Right renal pelvis (tissue), 4 donors: ENCODE measurements at places on chromosomes 12 and 14. TPM values are rescaled to one million over a fixed set of nuclear protein-coding genes. Genes with fewer than 3 reads are reported as not detected.
A peak's percentile ranks its signal among the peaks of the same experiment; 100 is the strongest.

GRCh38 chr12:68591734-68592418, 18.8 kb upstream of the RAP1B start:
- no peak for DNase-seq

Gene BIN2
- 1.7 TPM for polyA plus RNA-seq

GRCh38 chr12:44774815-44775411, 101.2 kb downstream of the NELL2 start:
- no peak for DNase-seq

DNA sequence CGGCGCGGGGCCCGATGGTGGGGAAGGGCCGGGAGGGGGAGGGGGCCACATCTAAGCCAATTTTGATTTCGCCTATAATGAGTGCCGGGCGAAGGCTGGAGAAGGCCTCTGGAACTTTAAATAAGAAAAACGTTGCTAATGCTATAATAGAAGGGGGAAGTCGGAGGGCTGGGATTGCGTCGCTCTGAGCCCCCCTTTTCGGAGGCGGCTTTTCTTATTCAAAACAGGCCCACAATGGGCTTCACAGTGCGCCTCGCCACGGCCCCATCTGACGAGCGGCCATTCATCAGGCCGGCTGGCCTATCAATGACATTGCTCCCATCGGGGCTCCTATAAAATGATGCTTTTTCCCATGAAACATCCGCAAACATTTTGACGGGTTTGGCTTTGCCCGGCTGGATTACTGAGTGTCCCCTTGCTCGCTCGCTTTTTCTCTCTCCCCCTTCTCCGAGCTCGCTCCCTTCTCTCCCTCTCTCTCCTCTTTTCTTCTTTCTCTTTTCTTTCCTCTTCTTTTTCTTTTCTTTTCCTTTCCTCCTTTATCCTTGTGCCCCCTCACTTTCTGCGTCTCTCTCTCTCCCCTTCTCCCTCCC, at the start of gene RFX4:
Gene RFX4 (plus strand): TSS at position 364 of the 590 bp plus-strand sequence. CDS start 317 bp downstream, outside the sequence.
- DNase-seq, result no peak

DNA sequence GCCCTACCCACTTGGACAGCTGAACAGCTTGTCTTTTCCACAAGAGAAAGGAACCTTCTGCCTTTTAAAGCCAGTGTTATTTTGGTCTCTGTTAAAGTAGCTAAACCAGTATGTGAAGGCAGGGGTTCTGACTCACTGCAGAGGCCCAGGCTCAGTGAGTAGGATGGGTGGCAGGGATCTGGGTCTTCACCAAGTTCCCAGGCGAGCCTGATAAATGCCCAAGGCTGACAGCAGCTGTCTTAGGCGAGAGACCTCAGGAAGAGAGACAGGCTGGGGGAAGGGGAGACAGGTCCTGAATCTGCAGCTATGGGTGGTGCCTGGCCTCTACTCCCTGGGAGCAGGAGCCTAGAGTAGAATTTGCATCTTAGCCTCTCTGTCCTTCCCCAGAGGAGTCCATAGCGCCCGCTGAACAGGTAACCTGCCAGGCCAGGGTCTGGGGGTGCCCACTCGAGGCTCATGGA, 18.1 kb upstream of the KIF26A start:
- DNase-seq, result no peak

DNA sequence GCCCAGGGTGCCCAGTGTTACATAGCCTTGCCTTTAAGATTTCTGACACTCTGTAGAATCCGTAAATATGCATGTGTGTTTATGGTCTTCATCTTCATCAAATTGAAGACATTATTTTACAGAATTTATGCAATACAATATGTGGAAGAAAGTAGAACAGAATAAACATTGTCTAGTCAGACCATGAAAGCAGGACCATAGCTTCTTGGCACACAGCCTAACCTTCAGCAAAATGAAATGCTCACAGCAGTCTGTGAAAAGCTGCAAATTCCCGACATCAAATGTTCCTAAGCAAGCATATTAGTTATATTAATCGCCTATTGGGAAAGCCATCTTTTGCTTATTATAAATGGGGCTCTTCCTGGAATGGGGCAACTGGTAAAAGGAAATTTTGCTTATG, 111.3 kb upstream of the GARIN2 start:
- no peak for DNase-seq

Gene B4GALNT3
- polyA plus RNA-seq, result 14.3 TPM

- DNase-seq, result no peak
Observed at GRCh38 chr12:46686267-46686942, 139.4 kb downstream of the SLC38A4 start.

GRCh38 chr12:12718853-12719252, 1.7 kb downstream of the CDKN1B start:
- no peak for DNase-seq

Gene INHBC
- polyA plus RNA-seq, result 0.30 TPM

GRCh38 chr12:83130178-83130577, 443.5 kb downstream of the TMTC2 start:
- DNase-seq, result no peak

DNA sequence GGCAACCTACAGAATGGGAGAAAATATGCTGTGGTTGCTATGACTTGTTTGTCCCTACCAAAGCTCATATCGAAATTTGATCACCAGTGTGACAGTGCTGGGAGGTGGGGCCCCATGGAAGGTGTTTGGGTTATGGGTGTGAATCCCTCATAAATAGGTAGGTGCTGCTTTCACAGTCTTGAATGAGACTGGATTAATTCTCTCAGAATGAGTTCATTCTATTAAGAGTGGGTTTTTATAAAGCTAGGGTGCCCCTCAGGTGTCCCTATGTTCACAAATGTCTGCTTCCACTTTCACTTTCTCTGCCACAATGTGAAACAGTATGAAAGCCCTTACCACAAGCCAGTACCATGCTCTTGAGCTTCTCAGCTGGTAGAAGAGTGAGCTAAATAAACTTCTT, 133.5 kb downstream of the CPNE8 start:
- no peak for DNase-seq

Gene CD163
- 11.4 TPM for polyA plus RNA-seq

Gene GPR135
- polyA plus RNA-seq, result 3.7 TPM

DNA sequence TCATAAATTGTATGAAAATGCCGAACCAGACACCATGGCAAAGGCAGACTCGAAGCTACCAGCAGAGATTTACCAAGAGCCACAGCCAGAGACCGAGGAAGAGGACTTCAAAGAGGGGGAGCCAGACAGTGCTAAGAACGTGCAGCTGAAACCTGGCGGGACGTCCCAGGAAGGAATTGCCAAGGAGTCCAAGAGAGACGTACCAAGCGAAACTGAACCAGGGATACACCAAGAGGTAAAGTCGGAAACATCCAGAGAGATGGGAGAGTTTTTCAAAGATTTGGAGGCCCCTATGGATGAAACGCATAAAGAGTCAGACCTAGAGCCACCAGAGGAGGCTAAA, 294 bp downstream of the SAMD15 start:
- DNase-seq, result no peak

Gene NOVA1
- 27.6 TPM for polyA plus RNA-seq

Gene ARHGEF40
- polyA plus RNA-seq, result 77.8 TPM

Gene KRT5
- 0.28 TPM for polyA plus RNA-seq

Gene SMIM41
- polyA plus RNA-seq, result 0.65 TPM

GRCh38 chr12:46814143-46814542, 11.7 kb downstream of the SLC38A4 start:
- no peak for DNase-seq

- DNase-seq, result no peak
Observed at GRCh38 chr14:98350213-98350612, 921.8 kb downstream of the BCL11B start.

GRCh38 chr14:75493592-75494087, 28.6 kb upstream of the BATF start:
- DNase-seq, result no peak

GRCh38 chr12:55653031-55653430, 16.3 kb downstream of the OR10P1 start:
- no peak for DNase-seq

GRCh38 chr12:90036637-90037036, 328.0 kb upstream of the ATP2B1 start:
- DNase-seq, result no peak

DNA sequence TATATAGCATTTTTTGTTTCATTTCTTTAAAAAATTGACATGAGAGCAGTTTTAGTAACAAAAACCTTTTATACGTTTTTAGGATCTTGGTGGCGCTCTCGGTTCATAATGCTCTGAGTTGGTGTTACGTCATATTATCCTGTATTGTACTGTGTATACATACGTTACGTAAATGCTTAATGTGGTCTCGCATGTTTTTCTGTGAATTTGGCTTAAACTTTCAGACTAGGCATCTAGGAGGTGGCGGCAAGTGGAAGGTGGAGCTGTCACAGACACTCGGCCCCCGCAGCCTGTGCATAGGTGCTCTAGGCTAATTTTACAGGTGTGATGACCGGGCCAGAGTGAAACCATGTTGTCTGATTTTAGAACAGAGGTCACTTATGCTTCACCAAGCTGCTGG, 60.0 kb downstream of the PPP2R5C start:
- no peak for DNase-seq

DNA sequence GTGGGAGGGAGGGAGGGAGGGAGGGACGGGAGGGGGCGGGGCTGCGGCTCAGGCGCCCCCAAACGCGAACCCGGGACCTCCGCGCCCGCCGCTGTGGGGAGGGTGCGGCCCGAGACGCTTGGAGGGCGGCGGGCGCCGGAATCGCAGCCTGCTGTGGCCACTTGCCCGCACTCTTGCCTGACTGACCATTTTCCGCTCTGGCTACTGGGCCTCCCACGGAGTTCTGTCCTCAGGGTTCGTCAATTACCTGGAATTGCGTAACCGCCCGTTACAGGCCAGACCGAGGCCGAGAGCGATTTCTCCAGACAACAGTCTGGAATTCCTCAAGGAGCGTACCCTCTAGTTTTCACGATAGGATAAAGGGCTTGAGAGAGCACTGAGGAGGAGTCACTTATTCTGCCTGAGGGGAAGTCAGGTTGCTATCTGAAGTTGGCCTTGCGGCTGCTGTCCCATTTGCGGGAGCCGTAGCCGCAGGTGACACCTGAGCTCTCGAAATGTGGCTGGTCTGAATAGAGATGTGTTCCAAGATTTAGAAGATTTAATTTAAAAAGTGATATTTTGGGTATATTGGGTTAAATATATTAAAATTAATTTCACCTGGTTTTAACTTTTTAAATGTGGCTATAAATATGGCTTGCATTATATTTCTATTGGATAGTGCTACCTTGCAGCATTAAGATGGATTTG, 446 bp upstream of the ZNF641 start:
- peak; percentile 72 for DNase-seq

DNA sequence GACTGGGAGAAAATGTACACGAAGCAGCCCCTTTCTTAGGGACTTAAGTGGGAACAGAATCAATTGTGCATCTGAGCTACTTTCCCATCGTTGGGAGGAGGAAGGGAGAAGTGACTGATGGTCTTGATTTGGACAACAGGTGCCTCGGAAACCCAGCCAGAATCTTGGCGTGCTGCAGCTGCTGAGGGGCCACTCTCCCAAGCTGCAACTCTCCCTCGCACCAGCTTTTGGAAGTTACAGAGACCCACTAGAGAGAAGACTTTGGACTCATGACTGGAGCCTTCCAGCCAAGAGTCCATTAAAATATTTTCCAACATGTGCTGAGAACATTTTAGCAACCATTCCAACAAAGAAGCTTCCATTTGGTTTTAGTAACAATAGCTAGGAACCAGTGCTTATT, 52.3 kb downstream of the GNS start:
- DNase-seq, result no peak

- DNase-seq, result no peak
Observed at GRCh38 chr14:32129124-32129523, 52.0 kb downstream of the ARHGAP5 start.

DNA sequence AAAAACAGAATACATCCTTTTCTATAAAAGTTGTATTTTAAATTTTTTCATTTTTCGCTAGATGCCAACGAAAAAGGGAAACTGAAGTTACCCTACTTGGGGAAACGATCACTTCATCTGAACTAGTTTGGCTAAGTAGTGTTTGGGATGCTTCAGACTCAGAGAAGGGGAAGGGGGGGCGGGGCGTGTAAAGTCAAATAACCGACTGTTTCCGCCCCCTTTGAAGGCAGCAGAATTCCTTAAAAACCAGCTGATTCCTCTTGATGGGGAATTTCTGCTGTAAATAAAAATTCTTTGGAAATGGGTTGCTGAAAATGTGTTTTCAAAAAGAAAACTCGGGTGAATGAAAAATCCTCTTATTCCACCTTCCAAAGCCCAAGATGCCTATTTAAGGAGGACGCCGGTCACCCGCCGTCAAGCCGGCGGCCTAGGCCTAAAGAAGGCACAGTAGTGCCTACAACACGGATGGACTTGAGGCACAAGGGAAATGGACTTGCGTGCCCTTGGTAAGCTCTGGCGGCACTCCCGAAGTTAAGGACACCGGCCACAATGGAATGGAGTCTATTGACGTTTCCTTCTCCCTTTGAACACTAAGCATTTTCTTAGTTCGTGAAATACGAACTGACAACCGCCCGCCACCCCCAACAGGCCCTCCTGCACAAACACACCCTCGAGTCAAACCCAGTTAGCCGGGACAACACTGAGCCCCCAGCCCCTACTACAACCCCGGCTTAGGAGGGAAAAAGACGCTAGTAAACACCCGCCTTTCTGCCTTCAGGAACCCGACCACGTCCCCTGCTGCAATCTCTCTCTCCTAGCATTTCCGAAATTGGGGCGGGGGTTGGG, 1.9 kb downstream of the ATXN2 start:
- peak; percentile 39 for DNase-seq

- DNase-seq, result no peak
Observed at GRCh38 chr14:103418481-103418818, 33.2 kb downstream of the MARK3 start.

DNA sequence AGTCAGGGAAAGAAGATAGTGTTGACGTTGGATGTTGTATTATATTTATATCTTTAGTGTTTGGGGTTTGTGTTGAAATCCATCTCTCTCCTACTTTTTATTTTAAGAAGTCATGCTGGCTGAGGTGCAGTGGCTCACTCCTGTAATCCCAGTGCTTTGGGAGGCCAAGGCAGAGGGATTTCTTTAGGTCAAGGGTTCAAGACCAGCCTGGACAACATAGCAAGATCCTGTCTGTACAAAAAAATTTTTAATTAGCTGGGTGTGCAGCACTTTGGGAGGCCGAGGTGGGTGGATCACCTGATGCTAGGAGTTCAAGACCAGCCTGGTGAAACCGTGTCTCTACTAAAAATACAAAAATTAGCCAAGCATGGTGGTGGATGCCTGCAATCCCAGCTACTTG, 23.9 kb downstream of the A2ML1 start:
- no peak for DNase-seq

- DNase-seq, result no peak
Observed at GRCh38 chr12:68349220-68349621, 17.1 kb upstream of the MDM1 start.

GRCh38 chr12:112096070-112096469, 12.5 kb downstream of the NAA25 start:
- no peak for DNase-seq

- no peak for DNase-seq
Observed at GRCh38 chr12:18165422-18165871, 75.5 kb upstream of the RERGL start.

DNA sequence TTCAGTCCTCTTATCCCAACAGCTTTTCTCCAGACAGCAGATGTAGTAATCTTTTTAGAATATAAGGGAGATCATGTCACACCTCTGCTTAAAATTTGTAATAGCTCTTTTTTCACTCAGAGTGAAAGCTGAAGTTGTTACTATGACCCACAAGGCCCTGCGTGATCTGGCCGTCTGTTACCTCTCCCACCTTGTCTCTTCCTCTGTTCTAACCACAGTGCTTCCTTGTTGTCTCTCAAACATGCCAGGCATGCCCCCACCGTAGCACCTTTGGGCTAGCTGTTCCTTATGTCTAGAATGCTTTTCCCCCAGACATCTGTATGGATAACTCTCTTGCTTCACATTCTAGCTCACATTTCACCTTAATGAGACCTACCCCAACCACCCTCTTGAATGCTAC, 6.5 kb downstream of the NECAP1 start:
- no peak for DNase-seq

- no peak for DNase-seq
Observed at GRCh38 chr12:112577473-112578329, 159.0 kb downstream of the PTPN11 start.
